Esophagus squamous epithelium (tissue), 5 donors: ENCODE measurements at places on chromosomes 12 and 14. TPM values are rescaled to one million over a fixed set of nuclear protein-coding genes. Genes with fewer than 3 reads are reported as not detected.

The APOLD1 gene
- 6.6 TPM for total RNA-seq

The FAIM2 gene
- 2.9 TPM for total RNA-seq

The KRT82 gene
- total RNA-seq, result not detected

The CCDC184 gene
- 0.34 TPM for total RNA-seq

The SERPINA3 gene
- total RNA-seq, result 10.6 TPM

The IQSEC3 gene
- 0.08 TPM for total RNA-seq

The LRTM2 gene
- total RNA-seq, result not detected

The OR10AD1 gene
- total RNA-seq, result not detected

The RHEBL1 gene
- not detected for total RNA-seq

The C14orf132 gene
- 4.7 TPM for total RNA-seq

DNA sequence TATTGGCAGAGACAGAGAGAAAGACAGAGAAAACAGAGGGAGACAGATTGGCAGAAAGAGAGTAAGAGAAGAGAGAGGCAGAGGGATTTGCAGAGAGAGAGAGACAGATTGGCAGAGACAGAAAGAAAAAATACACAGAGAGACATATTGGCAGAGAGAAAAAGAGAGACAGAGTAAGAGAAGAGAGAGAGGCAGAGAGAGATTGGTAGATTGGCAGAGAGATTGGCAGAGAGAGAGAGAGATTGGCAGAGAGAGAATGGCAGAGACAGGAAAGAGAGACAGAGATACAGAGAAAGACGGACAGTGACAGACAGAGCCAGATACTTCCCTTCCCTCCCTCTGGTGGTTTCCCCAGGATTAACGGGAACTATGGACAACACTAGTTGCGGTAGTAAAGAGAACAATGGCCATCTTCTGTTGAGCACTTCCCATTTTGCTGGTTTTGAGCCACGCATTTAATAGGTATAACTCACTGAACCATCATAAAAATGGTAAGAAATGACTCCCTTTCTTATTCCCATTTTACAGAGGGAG lies 2.6 kb upstream of the NOS1 start:
- no peak for DNase-seq
- H3K4me1 ChIP-seq, result peaks cover 5% of the 10 kb centered on the region
- H3K27ac ChIP-seq, result no peak overlapping the region

- DNase-seq, result no peak
- H3K4me3 ChIP-seq, result no peak overlapping the region
- peaks cover 30% of the 10 kb centered on the region for H3K36me3 ChIP-seq
- peaks cover 52% of the 10 kb centered on the region for H3K4me1 ChIP-seq
These were observed 25.1 kb downstream of the ACVR1B start for GRCh38 chr12:51976376-51977160.

DNA sequence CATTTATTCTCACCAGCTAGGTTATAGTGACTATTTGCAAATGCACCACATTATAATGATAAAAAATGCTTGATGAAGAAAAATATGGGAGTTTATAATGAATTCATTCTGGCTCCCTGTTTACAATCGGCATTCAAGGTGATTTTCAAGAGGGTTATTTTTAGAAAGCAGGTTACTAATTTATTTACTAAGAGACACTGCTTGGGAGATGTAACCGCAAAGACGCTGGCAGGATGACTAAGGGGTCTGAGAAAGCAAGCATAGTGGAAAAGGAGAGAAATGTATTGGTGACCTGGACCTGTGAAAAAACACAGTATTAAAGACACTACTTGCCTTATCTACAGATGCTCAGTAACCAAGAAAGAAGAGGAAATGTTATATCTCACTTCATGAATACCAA lies 13.3 kb upstream of the PITPNM2 start:
- DNase-seq, result no peak
- H3K4me1 ChIP-seq, result no peaks in the 10 kb centered on the region
- H3K27me3 ChIP-seq, result no peaks in the 10 kb centered on the region
- H3K36me3 ChIP-seq, result no peaks in the 10 kb centered on the region
- no peak overlapping the region for H3K4me3 ChIP-seq
- H3K27ac ChIP-seq, result no peak overlapping the region

- H3K4me1 ChIP-seq, result peaks cover 7% of the 10 kb centered on the region
- H3K4me3 ChIP-seq, result no peak overlapping the region
- H3K27ac ChIP-seq, result no peak overlapping the region
- peaks cover 45% of the 10 kb centered on the region for H3K36me3 ChIP-seq
These were observed 31.9 kb downstream of the NOPCHAP1 start for GRCh38 chr12:105018012-105018411.

GRCh38 chr12:13362260-13362841 lies 165.8 kb downstream of the EMP1 start:
- no peaks in the 10 kb centered on the region for H3K4me1 ChIP-seq
- no peak overlapping the region for H3K4me3 ChIP-seq
- no peak overlapping the region for H3K27ac ChIP-seq
- H3K27me3 ChIP-seq, result no peaks in the 10 kb centered on the region

GRCh38 chr14:50659327-50659974 lies 8.7 kb downstream of the SAV1 start:
- H3K4me3 ChIP-seq, result no peak overlapping the region
- no peak for DNase-seq
- H3K27ac ChIP-seq, result no peak overlapping the region
- no peaks in the 10 kb centered on the region for H3K27me3 ChIP-seq
- H3K36me3 ChIP-seq, result peaks cover 24% of the 10 kb centered on the region

GRCh38 chr12:58776144-58776543 lies 144.2 kb downstream of the LRIG3 start:
- no peak overlapping the region for H3K27ac ChIP-seq
- H3K36me3 ChIP-seq, result no peaks in the 10 kb centered on the region
- H3K27me3 ChIP-seq, result no peaks in the 10 kb centered on the region
- no peak overlapping the region for H3K4me3 ChIP-seq
- no peak for DNase-seq
- H3K4me1 ChIP-seq, result no peaks in the 10 kb centered on the region

GRCh38 chr12:5771756-5772155 lies 173.3 kb downstream of the ANO2 start:
- no peak overlapping the region for H3K27ac ChIP-seq
- no peaks in the 10 kb centered on the region for H3K36me3 ChIP-seq
- H3K4me3 ChIP-seq, result no peak overlapping the region
- DNase-seq, result no peak

DNA sequence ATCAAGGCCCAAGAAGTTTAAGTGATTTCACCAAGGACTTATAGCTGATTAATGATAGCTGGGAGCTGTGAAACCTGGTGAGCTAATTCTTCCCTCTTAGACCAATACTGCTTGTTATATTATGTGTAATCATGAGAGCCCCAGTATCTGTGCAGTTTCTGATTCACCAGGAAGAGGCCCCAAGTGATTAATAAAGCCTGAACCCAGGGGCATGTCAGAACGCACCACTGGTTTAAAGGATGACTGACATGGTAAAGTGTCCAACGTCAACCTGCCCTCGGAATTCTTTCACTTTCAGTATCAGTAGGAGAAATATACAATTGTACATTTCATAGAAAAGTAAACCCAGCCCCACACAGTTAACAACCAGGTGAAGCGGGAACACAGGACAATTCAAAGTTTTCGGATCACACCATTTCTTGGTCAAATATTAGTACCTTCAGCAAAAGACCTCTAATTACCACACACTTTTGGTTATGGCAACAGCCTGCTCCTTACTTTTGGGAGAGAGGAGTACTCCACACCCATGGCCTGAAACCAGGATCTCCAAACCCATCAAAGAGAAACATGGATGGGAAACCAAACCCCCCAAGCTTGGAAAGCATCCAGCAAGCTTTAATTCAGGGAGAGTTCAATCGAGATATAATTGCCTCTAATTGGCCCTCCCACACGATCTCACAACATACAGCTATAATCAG lies 28.5 kb downstream of the TMCC3 start:
- H3K4me3 ChIP-seq, result peak overlapping the region; percentile 18
- no peak for DNase-seq
- peaks cover under 1% of the 10 kb centered on the region for H3K4me1 ChIP-seq

DNA sequence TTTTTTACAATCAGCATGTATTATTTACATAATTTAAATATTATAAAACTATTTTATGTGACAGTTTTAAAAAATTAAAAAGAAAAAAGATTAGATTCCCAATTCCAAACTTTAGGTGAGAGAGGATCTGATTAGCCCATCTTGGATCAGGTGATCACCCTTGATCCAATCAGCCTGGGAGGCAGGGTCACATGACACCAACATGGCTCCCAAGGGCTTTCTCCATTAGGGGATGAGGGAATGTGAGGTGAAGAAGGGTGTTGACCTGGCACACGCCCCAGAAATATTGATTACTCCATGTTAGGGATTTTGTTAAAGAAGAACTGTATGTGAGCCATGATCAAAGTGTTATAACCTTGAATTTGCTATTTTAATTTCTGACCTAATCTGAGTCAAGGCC lies 225.4 kb downstream of the RBM19 start:
- H3K4me3 ChIP-seq, result no peak overlapping the region
- H3K27ac ChIP-seq, result no peak overlapping the region
- no peaks in the 10 kb centered on the region for H3K36me3 ChIP-seq
- H3K27me3 ChIP-seq, result no peaks in the 10 kb centered on the region
